ENCODE measurements at places on chromosomes 5 and 9.

DNA sequence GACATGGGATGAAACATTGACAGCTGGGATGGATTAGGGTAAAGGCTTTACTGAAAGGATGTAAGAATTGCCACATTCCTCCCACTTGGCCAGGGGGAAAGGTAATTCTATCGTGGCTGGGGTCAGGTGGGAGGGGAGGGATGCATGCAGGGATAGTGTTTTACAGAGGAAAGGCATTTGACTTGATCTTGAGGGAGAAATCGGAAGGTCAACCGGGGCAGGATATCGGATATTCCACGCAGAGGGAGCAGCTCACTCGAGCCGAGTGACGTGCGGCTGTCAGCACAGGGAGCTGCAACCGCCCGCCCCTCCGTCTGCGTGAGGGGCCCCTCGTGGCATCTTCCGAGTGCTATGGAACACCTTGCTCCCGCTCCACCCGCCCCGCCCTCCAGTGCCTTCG is 63.4 kb upstream of the ADAMTS2 start:
- no peak for DNase-seq

DNA sequence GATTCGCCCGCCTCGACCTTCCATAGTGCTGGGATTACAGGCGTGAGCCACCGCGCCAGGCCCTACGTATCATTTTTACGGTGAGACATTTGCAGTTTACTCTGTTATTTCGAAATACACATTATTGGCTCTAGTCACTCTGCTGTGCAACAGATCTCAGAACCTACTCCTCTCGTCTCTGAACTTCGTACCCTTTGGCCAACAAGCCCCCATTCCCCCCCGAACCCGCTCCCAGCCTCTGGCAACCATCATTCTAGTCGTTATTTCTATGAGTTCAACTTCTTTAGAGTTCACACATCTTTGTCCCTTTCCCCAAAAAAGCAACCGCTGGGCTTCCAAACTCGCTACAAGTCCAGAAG is 735 bp downstream of the PTGR1 start:
- no peak for DNase-seq

GRCh38 chr5:150295172-150295634 is 5.6 kb upstream of the CAMK2A start:
- no peak for DNase-seq

DNA sequence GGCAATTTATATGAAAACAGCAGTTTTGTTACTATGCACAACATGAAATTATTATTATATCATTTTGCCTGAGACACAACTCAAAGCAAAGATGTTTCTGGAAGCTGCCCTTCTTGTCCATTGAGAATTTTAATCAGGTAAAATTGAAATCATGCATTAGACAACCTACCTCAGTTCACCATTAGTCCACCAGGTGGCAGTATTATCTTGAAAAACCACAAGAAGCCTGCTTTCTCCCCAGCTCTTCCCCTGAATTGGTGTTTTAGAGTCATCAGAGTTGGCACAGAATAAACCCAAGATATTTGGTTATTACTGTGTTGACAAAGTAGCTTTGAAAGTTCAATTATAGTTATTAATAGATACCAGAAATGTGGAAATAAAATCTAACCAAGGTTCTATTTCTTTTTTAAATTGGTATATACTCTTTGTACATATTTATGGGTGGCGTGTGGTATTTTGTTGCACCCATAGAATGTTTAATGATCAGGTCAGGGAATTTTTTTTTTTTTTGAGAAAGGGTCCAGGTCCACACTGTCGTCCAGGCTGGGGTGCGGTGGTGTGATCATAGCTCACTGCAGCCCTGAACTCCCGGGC is 25.7 kb downstream of the UTP15 start:
- peak; percentile 48 for DNase-seq

DNA sequence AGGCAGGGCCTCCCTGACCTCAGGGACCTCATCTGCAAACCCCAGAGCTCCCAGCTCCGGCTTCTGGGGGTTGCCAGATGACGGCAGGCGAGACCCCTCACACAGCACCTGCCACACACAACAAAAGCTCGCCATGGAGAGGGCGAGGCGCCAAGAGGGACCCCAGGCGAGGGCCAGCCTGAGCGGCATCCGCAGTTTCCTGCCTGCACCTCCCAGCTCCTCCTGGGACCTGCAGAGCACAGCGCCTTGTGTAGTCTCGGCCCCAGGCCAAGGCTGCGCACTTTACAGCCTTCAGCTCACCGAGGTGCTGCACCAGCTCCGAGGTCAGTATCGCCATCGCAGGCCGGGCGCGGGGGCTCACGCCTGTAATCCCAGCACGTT is 82.4 kb upstream of the ADAMTS2 start:
- no peak for DNase-seq

- DNase-seq, result no peak
Observed at GRCh38 chr5:6747103-6747502, 33.9 kb downstream of the TENT4A start.

DNA sequence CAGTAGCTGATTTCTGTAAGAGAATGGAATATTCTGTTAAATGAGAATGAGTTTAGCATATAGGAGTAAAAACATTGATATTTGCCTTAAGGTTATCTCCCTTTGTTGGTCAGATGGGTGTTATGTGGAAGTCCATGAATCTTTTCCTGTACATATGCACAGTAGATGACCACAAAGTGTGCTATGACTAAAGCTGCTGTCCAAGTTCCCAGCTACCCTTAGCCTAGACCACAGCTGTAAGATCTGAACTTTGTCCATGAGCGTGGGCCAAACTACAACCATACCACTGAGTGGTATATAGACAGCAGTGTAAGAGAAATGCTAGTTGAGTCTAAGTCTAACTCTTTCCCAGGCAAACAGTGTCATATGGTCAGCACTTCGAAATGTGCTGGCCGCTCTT is 48.8 kb downstream of the CD180 start:
- DNase-seq, result no peak

GRCh38 chr9:133023117-133023890 is 7.5 kb upstream of the GTF3C5 start:
- DNase-seq, result peak; percentile 70

DNA sequence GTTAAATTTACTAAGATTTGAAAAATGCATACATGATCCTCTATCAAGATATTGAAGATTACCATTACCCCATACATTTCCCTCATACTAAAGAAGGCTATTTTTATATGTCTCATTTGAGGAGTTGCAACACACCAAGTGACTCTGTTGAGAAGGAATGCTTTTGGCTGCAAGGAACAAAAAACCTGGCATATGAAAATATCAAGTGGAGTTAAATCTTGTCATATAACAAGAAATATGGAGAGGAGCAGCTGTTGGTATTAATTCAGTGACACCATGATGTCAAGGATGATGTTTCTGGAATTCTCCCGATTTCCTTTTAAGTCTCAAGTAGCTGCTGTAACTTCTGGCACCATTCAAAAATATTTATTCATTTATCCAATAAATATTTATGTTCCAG is 193.8 kb downstream of the CSNK1G3 start:
- DNase-seq, result no peak

- no peak for DNase-seq
Observed at GRCh38 chr5:66912787-66913186, 283.8 kb downstream of the CD180 start.

GRCh38 chr5:168443533-168443932 is 42.7 kb upstream of the RARS1 start:
- DNase-seq, result no peak

DNA sequence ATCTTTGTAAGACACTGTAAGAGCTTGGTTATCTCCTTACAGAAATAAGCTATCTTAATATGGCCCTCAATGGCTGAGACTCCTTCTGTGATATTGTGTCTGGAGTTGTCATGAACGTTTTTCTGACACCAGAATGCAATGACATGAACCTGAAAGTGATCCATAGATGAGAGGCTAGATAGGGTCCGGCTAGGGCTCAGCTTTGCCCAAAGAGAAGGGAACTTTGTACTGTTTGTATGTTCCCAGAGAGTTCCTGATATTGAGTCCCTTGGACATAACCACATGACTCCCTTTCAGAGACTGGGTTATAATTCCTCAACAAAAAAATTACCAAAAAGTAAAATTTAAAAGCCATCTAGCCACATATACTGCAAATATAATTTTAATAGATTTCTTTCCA is 575.8 kb upstream of the CLINT1 start:
- DNase-seq, result peak; percentile 52

- no peak for DNase-seq
Observed at GRCh38 chr9:116380496-116380995, 227.0 kb downstream of the PAPPA start.

DNA sequence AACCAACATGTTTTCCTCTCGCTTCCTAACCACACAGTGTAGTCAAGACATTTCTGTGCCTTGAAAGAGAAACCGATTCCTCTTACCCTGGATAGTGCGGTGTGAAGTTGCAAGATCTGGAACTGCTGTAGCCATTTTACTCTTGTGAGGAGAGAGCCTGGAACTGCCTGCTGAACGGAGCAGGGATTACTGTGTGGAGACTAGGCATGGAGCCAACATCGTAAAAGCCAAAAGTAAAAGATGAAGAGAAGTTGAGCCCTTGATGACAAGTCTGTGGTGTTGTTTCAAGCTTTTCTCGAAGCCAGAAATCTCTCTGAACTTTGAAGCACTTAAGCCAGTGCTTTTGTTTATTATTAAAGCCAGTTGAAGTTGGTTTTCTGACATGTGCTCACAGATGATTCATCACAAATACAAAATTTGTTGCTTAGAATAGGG is 110.1 kb upstream of the GRIN3A start:
- DNase-seq, result no peak

GRCh38 chr9:112037281-112038016 is 137.6 kb downstream of the SUSD1 start:
- DNase-seq, result peak; percentile 89

DNA sequence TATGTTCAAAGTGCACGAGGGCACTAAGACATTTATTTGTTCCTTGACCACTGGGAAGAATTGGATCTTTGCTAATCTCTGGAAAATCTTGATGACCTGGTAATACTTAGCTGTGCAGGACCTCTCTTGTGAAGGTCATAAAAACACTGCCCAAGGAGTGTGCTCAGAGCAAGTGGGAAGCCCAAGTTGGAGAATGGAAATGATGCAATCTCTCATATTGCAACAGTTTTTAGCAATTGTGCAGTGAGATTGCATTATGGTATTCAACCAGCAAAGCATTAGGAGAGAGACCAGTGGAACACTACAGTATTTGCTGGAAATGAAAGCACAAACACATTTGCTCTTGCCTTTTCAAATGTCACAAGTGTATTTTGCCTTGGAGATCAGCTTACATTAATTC is 34.5 kb downstream of the TXNDC8 start:
- no peak for DNase-seq

GRCh38 chr5:128436749-128437188 is 101.3 kb downstream of the FBN2 start:
- DNase-seq, result no peak

DNA sequence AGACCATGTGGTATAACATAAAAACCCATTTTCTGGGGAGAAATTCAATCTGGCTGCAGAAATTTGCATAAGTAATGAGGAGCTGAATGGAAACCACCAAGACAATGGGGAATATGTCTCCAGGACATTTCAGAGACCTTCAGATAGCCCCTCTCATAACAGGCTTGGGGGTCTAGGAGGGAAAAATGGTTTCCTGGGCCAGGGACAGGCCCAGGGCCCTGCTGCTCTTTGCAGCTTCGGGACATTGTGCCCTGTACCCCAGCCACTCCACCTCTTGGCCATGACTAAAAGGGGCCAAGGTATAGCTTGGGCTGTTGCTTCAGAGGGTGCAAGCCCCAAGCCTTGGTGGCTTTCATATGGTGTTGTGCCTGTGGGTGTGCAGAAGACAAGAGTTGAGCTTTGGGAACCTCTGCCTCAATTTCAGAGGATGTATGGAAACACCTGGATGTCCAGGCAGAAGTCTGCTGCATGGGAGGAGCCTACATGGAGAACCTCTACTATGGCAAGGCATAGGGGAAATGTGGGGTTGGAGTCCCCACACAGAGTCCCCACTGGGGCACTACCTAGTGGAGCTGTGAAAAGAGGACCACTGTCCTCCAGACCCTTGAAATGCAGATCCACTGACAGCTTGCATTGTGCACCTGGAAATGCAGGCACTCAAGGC is 30.4 kb downstream of the MRPS30 start:
- no peak for DNase-seq

DNA sequence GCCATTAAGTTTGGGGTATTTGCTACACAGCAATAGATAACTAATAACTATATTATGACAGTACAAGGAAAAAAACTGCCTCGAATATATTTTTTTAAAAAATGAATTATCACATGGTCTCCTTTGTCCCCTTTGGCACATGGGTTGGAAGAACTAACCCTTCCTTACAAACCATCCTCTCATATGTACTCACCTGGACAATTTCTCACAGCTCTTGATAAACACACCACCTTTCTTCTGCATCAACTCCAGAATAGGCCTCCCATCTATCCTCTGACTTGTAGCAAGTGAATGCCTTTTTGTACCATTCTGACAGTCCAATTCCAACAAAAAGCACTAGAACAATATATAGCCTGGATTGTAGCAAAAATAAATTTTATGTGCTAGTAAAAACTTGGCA is 78.7 kb upstream of the LARP1 start:
- DNase-seq, result no peak

GRCh38 chr9:5698810-5699556 is 70.1 kb downstream of the RIC1 start:
- DNase-seq, result no peak

DNA sequence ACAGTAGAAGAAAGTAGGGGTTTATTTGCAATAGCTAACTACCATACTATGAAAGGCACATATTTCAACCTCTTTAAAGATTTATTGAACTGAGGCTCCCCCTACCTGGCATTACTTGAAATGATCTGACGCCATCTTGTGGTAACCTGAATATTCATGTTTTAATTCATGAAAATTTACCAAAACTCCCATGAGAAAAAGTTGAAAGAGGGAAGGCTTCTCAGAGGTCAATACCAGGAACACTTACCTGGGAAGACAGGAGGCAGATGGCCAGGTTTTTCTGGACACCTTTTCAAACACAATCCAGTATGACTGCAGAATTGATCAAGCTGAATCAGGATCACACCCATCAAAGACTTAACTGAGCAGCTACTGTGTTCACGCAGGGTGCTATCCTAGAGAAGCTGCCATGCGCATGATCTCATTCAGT is 9.4 kb downstream of the PRELID2 start:
- peak; percentile 7 for DNase-seq

DNA sequence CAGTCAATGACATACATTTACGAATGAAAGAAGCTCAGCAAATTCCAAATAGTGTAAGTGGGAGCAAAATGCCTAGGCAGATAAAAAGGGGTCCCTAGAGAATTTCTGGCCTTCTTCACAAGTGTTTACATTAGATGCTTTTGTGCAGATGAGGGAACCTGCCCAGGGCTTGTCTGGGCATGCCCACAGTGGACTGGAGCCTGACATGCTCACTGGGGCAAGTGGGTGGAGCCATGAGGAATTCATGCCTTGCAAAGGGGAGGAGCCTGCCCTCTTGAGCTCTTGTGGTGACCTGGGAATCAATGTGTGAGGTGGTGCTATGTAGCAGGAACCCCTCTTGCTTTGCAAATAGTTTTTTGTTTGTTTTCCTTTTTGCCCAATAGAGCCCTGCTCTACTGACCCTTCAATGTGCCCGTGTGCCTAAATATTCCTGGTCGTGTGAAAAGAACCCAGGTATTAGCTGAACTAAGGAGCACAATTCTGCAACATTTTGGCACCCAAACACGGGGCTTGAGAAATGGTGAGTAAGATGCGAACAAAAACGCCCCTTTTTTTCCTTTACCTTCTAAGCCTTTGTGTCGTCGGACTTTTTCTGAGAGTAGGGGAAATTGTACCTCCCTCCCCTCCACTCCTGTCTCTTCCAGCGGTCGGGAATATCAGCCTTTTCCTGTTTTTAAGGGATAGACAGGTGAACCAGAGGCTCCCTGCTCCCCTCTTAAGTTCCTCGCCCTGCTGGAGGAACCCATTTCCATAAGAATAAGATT is 433.8 kb upstream of the CDH9 start:
- peak; percentile 16 for DNase-seq

GRCh38 chr9:120645760-120646159 is 65.8 kb upstream of the CDK5RAP2 start:
- DNase-seq, result no peak
